ENCODE measurements at places on chromosomes 12 and 14.

DNA sequence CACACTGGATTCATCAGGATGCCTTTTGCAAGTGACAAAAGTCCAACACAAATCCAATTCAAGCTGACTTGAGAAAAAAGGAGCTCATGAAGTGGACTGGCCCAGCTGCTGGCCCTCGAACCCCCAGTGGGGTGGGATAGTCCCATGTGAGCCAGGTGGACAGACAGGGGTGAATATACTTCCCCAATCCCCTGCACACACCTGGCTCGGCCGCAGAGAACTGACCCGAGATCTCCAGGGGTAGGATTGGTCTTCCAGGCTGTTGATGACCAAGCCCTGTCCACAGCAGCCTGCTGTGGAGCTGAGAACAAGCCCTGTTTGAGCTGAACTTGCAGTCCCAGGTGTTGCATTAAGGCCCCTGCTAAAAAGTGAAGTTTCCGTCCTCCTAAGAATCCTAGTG is 56.2 kb downstream of the TPCN1 start:
- no peak for DNase-seq

DNA sequence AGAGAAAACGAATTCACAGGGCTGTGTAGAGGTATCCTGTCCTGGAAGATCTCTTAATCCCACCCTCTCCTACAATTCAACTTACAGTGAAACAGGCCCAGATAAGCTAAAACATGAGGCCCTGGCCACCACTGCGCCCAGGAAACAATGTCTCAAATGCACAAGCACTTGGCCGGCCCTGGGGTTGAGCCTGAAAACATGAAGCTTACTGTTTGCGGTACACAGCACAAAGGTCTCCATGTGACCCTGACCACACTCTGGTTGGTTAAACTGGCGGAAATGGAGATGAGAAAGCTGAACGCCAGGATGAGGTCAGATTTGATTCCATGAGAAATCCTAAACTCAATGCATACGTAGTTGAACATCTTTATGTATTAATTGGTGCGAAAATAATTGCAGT is 16.4 kb downstream of the WSB2 start:
- no peak for DNase-seq

GRCh38 chr12:124322271-124322998 is 27.5 kb downstream of the RFLNA start:
- no peak for DNase-seq

GRCh38 chr12:92726850-92727249 is 24.1 kb downstream of the PLEKHG7 start:
- no peak for DNase-seq

- DNase-seq: no peak
These were observed 65.8 kb downstream of the GALNT16 start for GRCh38 chr14:69325646-69326265.

- no peak for DNase-seq
These were observed 18.9 kb upstream of the COCH start for GRCh38 chr14:30855345-30856037.

- DNase-seq: no peak
These were observed 33.3 kb upstream of the STON2 start for GRCh38 chr14:81433378-81433777.

Measured in T follicular helper cell (primary cell).